ENCODE measurements at places on chromosomes 4 and X.

- DNase-seq: no peak
Observed at GRCh38 chr4:168197926-168198325, 105.6 kb downstream of the ANXA10 start.

- DNase-seq: no peak
Observed at GRCh38 chr4:6701371-6701770, 7.7 kb downstream of the S100P start.

DNA sequence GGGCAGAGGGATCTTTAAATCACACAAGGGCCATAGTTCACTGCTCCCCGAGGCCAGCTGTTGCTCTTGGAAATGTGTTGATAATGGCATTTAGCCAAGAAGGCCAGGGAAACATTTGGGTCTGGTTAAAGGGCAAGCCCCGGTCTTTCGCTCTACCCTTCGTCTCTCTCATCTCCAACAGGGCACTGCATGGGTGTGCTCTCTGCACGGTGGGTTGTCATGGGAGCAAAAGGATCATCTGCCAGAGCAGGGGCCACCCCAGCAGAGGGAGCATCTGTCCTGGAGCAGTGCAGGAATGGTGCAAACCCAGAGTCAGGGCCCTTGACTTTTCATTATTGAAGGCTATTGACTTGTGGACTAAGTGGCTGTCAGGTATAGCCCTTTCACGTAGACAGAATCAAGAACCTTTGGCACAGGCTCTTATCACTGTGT lies 22.7 kb upstream of the PGRMC2 start:
- DNase-seq: no peak

- no peak for DNase-seq
Observed at GRCh38 chr4:185598846-185599552, 63.7 kb upstream of the PDLIM3 start.

DNA sequence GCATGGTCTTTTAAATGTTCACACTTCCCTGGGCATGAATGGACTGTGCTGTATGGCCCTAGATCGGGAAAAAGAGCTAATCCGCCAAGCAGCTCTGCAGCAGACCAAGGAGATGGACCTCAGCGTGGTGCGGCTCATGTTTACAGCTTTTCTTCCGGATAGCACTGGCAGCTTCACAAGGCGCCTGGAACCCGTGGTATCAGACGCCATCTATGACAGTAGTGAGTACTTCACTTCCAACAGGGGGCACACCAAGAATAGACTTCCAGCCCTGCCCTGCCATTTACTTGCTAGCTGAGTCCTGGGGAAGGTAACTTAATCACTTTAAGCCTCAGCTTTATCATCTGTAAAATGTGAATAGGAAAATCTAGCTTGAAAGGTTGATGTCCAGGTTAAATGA lies 77.7 kb downstream of the NFKB1 start:
- no peak for DNase-seq

DNA sequence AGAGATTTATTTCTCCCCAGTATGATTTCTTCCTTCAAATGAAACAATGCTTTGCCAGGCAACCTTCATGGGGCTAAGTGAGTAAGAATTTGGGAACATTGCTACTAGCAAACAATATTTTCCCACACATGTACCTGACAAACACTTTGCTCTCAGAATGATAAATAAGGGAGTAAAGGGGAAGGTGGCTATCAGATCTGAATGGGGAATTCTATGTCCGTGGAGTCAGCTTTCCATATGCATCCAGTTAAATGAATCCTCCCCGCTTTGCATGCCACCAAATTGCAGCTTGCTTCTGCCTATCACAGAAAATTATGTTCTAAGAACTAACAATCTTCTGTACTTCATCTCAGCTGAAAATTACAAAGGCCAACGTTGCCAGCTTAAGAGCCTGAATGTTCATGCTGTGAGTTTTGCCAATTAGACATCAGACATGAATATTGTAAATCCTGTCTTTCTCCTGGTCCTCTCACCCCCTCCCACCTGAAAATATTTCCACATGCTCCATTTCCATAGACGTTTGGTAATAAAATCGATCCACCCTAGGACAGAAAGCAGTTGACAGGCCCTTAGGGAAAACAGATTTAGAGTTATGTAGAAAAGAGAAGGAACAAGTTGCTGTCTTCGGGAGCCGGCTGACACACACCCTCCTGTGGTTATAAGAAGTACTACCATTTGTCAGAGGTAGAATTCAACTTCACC lies 6.3 kb downstream of the MEPE start:
- DNase-seq: no peak

DNA sequence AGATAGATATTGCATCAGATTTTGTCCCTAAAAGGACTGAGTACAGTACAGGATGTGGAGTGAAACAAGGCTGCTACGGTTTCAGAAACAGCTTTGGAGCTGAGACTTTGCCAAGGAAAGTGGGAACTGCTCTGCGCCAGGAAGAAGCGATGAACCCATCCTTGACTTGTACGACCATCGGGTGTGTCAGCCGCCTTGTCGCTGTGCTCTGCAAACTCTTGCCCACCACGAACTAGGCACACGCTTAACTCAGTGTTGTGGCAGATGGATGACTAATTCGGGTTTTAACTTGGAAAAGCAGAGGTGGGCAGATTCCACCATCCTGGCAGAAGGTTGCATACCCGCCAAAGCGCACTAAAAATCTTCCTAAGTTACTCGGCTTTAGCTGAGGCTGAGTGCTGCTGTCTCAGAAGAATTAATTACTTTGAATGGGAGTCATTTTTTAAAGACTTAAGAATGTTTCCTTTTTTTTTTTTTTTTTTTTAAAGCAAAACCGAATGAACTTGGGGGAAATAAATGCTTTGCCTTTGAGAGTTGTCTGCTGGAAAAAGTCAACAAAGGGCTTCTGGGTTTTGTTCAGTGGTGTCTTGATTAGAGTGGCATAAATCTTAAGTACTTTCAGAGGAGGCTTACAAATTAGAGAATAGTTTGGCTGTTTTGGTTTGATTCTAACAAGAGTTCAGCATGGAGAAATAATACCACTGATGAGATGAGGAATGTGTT lies 69.5 kb downstream of the SHROOM2 start:
- DNase-seq: no peak

GRCh38 chr4:86043755-86044592 lies 315.9 kb downstream of the MAPK10 start:
- no peak for DNase-seq

- DNase-seq: no peak
Observed at GRCh38 chrX:133699023-133699728, 283.9 kb upstream of the GPC4 start.

GRCh38 chr4:76736414-76736813 lies 161.5 kb downstream of the SOWAHB start:
- no peak for DNase-seq

- DNase-seq: no peak
Observed at GRCh38 chrX:37906357-37906756, 59.0 kb upstream of the DYNLT3 start.

DNA sequence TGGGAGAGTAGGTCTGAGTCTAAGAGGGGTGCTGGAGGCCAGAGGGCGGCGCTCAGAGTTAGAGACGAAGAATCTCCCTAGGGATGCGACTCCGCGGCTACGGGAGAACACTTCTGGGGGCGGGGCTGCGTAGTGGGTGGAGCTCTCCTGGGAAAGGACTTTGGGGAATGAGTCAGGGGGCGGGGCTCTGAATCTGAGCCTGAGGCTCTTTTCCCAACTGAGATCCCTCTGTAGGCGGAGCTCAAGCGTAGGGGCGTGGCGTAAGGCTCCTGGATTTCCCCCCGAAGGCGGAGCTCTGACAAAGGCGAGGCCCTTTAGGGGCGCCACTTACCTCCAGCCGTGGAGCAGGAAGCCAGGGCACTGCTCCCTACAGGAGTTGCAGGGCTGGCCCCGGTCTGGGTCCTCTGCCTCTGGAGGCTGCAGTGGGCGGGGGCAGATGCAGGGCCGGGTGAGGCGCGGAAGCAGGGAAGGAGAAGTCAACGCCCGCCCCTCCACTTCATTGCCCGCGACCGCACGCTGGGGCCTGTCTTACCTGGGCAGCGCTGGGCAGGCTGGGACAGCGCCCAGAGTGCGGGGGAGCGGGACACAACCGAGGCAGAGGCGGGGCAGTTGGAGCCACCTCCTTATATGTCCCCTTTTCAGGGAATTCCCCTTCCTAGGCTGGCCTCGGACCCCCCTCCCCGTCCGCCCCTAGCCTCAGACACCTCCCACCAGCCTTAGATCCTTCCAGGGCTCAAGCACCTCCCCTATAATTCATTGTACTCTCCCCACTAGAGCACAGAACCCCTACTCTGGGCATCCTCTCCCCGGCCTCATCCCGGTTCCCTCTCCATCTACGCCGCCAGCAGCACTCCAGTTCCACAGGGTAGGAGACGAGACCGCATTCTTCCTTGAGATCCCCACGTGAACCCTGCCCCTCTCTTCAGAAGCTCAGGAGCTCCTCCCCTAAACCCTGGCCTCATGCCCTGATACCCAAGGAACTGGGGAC lies 1.6 kb downstream of the PRICKLE3 start:
- peak; percentile 44 for DNase-seq

- DNase-seq: no peak
Observed at GRCh38 chrX:45258731-45259402, 58.2 kb upstream of the DIPK2B start.

- DNase-seq: no peak
Observed at GRCh38 chrX:121864561-121864960, 817.2 kb downstream of the GLUD2 start.

DNA sequence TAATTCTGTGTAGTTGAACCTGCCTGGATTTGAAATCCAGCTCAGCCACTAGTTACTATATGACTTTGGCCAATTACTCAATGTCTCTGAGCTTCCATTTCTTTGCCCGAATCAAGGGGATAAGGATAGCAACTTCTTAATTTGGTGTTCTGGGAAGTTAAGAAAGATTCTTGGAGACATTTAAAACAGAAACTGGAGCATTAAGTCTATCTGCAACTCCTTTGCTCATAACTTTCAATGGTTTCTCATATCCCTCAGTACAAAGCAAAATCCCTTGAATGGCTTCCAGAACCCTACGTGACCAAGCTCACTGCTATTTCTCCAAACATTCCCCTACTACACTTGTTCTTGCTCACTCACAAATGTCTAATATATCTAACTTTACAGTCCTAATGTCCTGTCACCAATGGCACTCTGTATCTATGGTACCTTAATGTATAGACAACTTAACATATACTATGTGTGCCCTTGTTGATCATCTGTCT lies 849.1 kb upstream of the SLIT2 start:
- no peak for DNase-seq

- DNase-seq: peak; percentile 8
Observed at GRCh38 chrX:45850775-45851433, 650.2 kb upstream of the DIPK2B start.

DNA sequence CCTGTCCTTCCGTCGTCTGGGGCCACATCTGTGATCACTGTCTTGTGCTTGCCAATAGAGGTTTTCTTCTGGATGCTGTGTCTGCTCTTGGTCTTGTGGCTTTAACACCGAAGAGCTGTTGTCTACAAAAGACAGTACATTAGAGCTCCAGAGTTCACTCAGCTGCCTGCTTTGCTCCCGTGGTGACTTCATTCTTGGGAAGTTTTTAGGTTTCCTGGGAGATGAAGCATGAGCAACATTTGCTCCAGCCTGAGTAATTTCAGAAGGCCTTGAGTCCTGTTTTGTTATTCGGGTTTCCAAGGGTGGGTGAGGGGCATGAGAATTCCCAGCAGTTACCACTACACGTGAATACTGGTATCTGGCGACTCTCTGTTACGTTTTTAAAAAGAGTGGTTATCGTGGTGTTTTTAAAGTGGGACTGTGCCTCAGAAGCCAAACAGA lies 189.2 kb downstream of the SHROOM3 start:
- DNase-seq: no peak

DNA sequence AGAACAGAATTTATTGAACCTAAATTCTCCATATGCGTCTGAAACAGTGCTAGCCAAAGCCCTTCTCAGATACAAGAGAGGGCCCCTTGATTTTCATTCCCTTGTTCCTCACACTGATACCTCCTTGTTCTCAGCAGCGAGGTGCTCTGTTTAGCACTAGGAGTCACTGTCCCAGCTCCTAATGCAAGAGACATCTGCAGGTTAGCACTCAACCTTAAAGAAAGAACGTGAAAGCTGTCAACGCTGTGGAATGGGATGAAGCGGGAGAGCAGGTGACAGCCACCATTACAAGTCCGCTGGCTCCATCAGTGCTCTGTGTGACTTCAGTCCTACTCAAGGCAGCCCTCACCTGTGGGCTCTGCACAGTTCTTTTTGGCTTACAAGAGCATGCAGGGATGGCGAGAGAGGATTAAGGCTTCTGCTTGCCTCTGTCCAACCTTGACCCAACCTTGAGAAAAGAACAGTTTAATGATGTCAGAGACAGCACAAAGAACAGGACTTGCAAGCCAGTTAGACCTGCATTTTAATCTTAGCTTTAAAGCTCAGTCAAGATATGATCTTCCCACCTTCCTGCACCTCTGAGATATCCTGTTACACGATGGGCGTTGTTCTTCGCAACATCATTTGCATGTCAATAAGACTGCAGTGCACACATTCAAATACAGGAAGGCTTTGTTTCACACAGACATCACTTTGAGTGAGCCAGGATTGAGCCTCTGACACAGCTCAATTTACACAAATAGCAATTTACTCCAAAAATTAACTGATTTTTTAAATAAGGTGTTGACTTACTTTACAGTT lies 95.1 kb downstream of the ARSF start:
- DNase-seq: no peak
